Activated CD8-positive, alpha-beta memory T cell treated with anti-CD3 and anti-CD28 coated beads for 1 hour (primary cell): ENCODE measurements at places on chromosomes 16 and 17.

- DNase-seq, result no peak
Observed at GRCh38 chr16:24132048-24132796, 123.9 kb upstream of the CACNG3 start.

DNA sequence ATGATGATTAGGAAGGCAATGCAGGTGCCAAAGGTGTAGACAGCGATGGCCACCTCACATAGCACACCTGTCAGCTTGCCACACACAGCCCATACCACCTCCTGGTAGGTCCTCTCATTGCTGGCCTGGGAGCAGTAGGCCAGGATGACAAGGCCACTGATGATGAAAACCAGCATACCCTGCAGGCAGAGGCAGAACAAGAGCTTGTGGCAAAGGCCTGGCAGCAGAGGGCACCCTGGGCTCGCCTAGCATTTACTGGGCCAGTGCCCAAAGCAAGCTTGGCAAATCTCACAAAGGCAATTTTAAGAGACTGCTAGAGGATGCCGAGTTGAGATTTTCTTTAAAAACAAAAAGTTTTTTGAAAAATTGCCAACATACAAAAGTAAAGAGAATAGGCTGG lies 5.9 kb downstream of the SLC38A7 start:
- no peak for DNase-seq

GRCh38 chr16:49365711-49366509 lies 7.7 kb upstream of the C16orf78 start:
- no peak for DNase-seq

DNA sequence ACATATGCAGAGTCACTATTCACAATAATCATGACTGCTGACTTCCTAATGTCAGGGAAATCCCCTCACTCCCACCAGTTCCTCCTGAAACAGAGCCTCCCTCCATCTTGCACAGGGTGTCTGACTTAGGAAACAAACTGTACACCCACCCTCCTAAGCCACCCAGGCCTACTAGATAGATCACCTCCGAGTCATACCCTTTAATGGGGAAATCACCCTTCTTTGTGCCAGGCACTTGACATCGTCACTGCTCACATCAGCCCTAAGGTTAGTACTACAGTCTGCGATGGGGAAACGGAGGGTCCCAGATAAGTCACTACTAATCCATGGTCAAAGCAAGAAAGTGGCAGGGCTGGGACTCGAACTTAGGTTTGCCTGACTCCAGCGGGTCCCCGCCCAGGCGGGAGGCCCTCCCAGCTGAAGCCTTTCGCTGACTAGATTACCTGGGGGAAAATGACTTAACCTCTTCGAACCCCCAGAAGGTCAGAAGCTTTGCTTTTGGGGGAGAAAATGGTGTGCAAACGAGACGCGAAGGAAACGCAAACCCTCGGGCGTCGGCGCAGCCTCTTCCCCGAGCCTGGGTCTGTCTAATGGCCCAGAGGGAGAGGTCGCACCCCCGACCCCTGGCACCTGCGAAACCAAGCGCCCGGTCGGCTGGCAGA lies 3.4 kb upstream of the MLLT6 start:
- peak; percentile 33 for DNase-seq

- no peak for DNase-seq
Observed at GRCh38 chr16:72021043-72021442, 12.5 kb downstream of the DHODH start.

- no peak for DNase-seq
Observed at GRCh38 chr17:78812855-78813254, 27.8 kb downstream of the USP36 start.

DNA sequence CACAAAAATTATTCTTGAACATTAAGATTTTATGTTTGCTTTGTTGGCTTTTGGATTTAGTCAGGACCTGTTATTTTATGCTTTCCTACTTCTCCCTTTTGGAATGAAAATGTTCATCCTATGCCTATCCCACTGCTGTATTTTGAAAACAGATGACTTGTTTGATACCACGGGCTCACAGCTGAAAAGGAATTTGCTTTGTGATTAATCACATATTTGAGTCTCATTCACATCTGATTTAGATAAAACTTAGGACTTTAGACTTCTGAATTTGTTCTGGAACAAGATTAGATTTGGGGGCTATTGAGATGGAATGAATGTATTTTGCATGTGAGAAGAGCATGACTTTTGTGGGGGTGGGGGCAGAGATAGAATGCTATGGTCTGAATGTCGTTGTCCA lies 1012.6 kb downstream of the CDH11 start:
- no peak for DNase-seq

DNA sequence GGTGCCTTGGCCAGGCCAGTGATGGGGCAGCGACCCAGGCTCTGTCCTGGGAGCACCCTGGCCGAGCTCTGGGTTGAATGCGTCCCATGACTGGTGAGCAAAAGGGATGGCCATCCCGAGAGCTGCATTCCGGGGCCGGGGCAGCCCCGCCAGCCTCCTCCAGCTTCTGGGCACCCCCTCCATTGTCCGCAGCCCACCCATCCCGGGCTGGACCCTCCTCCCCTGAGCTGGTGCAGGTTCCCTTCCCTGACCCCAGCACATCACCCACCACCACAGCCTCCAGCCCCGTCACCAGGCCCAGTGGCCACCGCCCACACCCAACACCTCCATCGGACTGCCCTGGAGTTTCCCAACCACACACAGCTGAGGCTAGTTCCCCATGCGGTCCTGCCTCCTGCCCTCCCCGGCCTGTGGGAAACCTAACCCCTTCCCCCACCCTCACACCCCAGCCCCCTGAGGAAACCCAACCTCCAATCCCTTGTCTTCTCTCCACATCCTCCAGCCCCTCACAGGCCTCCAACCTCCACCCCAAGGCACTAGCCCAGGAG lies 16.2 kb upstream of the PVALEF start:
- DNase-seq, result no peak

DNA sequence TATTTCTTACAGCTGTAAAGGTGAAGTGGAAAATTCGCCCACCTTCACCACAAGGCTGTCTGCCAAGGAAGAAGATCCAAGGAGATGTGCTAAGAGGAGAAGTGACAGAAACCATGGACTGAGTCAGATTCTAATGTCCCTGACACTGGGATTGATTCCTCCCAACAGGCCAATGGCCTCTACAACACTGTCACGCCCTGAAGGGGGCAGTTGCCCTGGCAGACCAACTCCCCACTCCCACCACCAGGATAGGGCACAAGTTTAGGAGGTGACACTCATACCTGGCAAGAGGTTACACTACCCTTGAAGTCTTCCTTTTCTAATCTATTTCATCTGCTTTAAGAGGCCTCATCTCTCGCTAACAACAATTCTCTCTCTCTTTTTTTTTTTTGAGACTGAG lies 16.1 kb downstream of the PIP4K2B start:
- DNase-seq, result no peak

DNA sequence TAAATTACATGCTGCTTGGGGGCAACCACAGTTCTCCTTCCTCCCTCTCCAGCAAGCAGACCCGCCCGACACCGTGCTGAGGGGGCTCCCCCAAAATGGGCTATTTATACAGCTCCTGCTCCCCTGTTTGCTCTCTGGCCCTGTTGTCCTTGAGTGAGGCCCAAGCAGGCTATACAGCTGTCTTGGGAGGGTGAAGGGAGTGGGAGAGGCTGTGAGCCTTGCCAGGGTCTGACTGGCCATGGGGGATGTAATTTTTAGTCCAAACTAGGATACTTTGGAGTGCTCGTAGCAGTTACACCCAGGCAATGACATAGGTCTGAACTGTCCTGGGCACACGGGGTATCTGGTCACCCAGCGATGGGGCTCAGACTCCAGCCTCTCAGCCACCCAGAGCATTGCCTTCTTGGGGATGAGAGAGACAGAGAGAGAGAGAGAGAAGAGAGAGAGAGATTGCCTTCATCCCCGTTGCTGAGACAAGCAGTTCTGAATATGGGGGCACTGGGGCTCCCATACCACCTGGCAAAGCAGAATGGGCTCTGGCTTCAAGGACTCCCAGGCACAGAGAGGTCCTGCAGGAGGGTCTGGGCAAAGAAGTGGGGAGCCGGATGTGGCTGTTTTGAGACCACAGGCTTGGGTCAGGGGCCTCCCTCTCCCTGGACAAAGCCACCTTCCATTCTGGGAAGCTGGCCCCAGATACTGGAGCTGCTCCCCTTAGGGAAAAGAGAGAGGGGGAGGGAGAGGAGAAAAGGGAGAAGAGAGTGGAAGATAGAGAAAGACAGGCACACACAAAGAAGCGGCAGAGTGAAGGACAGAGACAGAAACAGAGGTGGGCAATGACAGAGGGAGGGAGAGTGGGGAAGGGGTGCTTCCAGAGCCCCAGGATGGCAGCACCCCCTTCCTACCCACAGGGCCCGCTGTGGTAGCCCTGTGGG lies 10.7 kb upstream of the TMEM92 start:
- no peak for DNase-seq

DNA sequence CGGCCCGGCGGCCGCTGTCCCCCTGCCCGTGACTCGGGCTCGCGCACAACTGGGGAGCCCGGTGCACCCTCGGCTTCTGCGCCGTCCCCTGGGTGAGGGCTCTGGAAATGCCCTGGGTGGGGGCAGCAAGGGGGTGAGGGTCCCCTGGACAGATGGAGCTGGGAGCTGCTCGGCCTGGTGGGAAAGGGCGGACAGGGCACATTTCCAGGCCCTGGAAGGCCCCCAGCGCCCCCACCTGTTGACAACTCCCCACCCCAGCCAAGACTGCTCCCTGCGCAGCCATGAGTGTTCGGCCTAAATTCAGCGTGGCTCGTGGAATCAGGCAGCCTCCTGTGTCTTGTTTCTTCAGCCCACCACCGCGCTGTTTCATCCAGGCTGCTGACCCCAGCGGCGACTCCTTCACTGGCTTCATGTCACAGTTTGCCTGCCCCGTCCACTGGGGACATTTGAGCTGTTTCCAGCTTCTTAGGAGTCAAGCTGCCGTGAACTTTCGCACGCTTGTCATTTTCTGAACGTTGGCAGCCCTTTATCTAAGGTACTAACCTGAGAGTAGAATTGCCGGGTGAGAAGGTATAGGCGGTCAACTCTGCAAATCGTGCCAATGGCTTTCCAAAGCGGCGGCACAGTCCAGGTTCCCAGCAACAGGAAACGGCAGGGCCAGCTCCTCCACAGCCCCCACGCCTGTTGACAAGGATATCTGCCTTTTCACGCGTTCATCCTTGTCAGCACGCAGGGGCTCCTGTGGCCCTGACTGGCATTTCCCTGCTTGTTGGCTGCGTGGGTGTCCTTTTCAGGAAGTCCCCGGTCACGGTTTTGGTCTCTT lies 895 bp downstream of the UTS2R start:
- DNase-seq, result no peak

GRCh38 chr16:84048270-84048669 lies 5.7 kb upstream of the SLC38A8 start:
- DNase-seq, result no peak

DNA sequence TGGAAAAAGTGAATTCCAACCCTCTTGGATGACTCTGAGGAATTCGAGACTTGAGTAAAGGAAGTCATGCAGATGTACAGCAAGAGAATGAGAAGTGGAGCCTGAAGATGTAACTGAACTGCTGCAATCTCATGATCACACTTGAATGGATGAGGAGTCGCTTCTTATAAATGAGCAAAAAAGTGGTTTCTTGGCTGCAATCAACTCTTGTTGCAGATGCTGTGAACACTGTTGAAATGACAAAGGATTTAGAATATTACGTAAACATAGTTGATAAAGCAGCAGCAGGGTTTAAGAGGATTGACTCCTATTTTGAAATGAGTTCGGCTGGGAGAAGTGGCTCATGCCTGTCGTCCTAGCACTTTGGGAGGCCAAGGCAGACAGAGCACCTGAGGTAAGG lies 25.5 kb downstream of the ASPA start:
- no peak for DNase-seq

DNA sequence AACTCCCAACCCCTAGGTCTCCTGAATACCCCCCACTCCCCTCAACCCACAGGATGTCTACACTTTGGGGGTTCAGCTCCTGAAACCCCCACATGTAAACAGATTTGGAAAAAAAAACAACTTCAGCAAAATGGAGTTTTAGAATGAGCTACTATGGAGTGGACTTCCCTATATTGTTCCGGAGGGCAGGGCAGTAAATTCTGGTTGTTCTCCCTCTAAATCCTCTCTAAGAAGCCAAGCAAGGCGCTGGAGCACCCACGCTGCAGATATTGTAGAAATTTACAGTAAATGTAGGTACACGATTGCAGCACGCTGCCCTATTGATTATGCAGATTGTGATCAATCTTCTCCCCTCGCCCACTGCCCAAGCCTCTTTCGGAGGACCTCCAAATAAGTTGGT lies 8.5 kb upstream of the ZFHX3 start:
- DNase-seq, result no peak

DNA sequence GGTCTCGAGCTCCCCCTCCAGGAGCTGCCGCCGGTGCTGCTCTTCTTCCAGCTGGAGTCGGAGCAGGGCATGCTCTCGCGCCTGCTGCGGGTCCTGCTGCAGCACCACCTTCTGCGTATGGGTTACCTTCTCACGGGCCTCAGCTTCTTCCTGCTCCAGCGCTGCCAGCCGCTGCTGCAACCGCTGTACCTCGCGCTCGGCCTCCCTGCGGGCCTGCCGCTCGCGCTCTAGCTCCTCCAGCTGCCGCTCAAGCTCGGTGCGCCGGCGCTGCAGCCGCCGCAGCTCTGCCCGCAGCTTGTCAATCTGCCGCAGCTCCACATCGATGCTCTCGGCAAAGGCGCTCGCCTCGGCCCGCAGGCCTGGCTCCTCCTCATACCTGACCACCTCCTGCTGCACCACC lies 36.9 kb downstream of the UBN1 start:
- DNase-seq, result no peak

DNA sequence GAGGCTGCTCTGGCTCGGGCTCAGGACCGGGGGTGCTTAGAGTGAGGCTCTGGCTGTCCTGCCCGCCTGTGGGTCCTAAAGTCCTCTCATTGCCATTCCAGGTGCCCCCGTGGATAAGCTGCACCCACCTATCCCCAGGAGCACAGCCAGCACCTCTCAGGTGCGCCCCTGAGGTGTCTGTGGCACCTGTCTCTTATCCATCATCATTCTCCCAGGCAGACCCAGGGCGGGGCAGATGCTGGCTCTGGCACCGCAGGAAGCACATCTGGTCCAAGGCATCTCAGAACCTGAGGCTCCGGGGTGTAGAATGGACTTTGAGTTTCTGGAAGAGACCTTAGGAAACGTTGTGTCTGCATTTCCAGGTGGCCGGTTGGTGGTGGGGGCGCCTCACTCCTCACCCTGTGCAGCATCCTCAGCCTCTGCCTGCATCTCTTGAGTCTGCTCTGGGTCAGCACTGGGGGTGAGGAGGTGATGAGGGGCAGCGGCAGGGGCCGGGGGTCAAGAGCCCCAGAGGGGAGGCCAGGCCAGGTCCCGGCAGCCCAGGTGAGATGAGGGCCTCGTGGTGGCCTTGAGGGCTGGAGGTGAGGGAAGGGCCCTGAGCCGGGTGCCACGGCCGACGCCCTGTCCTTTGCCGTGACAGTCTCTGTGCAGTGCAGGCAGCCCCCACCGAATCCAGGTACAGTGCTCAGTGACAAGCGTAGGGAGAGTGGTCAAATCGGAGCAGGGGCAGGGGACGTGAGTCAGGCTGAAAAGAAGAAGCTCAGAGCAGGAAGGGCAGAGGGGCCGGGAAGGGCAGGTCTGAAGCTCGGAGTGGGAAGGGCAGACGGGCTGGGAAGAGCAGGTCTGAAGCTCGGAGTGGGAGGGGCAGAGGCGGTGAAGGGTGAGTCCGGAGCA lies 173.5 kb downstream of the NPIPB11 start:
- DNase-seq, result no peak

DNA sequence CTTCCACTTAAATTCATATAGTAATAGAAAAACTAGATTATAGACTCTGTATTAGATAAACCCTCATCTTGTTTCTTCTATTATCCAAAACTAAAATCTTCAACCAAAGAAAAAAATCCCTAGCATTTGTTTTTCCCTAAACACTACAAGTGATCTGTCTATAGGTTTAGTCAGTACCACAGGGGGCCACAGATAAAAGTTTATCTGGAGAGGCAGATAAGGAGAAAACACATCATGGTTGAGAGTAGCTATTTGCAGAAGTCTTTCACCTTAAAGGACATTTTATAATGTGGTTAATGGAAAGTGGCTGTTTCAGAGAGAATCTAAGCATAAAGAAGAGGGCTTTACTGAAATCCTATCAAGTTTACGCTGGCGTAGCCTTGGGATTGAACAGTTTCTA lies 160.1 kb downstream of the CDK5R1 start:
- DNase-seq, result no peak
